8988T (cell line): ENCODE measurements at places on chromosomes 11 and 22.

DNA sequence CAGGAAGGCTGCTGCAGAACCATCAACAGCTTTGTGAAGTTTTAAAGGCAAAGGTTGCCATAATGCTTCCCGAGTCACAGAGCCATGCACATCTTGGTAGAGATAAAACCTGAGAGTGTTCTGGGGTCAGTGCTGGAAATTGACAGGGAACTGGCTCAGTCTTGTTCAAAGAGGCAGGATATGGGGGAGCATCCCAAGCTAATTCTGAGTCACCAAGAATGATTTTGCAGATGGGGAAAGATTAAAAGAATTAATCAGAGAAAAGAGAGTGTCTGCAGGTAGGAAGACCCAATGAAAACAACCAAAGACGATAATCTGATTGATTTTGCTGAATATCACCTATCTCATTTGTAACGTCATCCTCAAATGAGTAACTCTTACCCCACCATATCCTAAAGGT is 99.9 kb upstream of the CD44 start:
- DNase-seq: no peak

DNA sequence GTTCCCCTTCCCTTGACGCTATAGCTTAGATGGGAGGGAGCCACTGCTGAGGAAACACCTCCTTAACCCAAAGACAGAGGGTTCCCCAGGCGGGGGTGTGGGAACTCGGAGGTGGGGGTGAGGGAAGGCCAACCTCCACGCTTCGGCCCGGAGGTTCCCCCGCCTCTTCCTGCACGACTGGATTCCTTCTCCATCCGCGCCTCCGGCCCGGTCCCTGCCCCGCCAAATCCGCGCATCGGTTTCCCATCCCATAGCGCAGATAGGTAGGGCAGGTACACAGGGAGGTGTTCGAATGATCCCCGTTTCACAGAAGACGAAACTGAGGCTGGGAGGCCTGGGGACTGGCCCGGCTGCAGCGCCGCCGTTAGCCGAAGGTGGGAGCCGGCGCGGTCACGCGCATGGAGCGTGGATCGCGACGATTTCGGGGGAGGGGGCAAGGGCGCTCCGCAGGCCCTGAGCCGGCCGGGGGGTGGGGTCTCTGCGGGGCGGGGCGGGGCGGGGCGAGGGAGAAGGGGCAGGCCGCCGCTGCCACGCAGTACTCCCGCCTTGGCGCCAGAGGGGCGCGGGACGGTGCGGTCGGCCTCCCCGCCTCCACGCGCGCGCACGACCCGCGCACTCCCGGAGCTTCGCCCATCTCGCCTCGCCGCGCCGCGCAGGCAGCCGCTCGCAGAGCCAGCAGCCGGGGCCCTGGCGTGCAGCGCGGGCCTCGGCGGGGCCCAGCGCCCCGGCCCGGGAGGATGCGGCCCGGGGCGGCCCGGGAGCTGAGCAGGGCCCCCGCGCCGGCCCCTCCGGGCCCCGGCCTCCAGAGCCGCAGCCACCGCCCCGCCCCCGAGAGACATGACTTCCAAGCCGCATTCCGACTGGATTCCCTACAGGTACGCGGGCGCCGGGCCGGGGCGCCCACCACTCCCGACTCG is at the start of gene TUB:
TSS of gene TUB (plus strand) at position 538 of the 917 bp plus-strand sequence. CDS start at position 838, 300 bp downstream.
- DNase-seq: peak; percentile 90

DNA sequence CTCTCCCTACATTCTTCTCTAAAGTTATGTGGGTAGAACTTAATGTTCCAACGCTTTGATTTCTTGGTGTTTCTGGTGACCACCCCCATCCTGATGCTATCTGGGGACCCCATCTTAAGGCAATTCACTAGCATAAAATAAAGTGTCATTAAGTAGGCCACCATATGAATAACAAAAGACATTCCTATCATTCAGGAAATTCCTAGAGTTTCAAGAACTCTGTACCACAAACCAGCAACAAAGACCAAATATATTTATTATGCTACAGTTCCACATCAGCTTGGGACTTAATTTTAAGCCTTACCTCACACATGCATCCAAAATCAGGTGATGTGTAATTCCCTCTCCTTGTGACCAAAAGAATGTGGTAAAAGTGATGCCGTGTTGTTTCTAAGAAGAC is 254.6 kb upstream of the LRRC4C start:
- DNase-seq: no peak

DNA sequence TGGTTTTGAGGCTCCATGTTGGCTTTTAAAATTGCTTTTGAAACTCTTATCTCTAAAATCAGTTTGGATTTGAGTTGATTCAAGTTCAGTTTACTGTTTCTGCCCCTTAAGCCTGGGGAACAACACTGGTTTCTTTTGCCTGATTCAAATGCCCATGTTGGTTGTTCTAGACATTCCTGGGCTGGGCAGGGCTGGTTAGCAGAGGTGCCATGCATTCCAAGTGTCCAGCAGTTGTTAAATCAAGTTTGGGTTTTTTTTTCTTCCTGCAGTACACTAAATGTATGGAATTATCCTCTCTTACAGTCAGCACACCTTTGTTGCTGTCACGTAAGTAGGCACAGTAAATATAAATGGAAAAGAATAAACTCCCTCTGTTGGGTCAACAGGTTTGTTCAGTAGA is 67.2 kb upstream of the MTMR2 start:
- no peak for DNase-seq
